ENCODE measurements at places on chromosomes 3 and 15.

DNA sequence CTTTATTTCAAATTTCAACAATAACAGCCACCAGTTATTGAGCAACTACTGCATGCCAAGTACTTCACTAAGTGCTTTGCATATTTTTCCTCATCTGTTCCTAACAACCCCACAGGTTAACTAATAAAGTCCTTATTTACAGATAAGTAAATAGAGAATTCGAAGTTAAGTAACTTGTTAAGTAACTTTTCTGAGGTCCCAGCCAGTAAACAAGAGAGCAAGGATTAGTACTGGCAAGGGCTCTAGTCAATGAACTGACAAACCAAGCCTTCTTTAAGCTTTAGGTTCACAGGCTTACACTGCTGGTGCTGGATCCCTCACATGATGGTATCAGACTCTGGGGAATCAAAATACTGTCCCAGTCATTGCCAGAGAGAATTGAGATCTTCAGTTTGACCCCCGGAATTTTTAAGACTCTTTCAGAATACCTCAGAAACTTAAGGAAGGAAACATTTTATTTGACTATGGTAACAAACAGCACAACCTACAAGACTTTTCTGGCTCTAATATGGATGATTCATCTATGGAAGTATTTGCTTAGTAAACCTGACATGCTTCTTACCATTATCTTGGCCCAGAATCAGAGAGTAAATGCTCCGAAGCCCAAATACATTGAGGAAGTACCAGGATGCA, 16.5 kb downstream of the EMC3 start:
- DNase-seq = peak; percentile 54

DNA sequence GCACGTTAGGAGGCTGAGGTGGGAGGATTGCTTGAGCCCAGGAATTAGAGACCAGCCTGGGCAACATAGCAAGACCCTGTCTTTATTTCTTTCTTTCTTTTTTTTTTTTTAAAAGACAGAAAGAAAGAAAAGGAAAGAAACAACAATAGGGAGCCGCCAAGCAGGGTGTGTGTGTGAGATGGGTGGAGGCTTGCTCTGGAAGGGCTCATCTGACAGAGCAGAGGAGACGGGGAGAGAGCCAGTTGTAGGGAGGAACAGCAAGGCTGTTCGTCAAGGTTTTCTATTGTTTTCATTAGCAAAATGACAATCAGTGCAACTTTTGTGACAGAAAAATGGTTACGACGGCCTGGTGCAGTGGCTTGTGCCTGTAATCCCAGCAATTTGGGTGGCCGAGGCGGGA, 69.3 kb downstream of the CDC25A start:
- no peak for DNase-seq

- DNase-seq = no peak
Observed at GRCh38 chr3:114081037-114081436, 24.5 kb downstream of the QTRT2 start.

- DNase-seq = peak; percentile 26
Observed at GRCh38 chr15:65837301-65838294, 31.7 kb upstream of the RAB11A start.

GRCh38 chr3:139548801-139549200, 9.3 kb upstream of the RBP1 start:
- no peak for DNase-seq

DNA sequence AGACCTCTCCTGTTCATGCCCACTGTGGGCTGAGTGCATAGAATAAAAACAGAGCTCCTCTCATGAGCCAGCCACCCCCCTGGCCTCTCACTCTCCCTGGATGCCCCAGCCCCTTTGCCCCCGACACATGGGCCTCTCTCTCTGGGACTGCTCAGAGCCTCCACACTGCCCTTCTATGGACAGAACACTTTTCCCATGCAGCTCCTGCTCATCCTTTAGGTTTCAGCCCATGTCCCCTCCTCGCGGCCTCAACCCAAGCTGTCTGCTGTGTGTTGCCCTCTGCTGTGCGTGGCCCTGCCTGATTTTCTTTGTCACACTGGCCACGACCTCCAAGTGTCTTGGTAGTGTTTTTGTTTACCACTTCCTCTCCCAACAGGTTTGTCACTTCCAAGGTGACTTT, 20.7 kb upstream of the PRR23E start:
- DNase-seq = no peak

- DNase-seq = no peak
Observed at GRCh38 chr15:85179700-85180099, 198.0 kb downstream of the PDE8A start.
